Brain (organoid and tissue), 16 donors: ENCODE measurements at places on chromosomes 4 and X.

DNA sequence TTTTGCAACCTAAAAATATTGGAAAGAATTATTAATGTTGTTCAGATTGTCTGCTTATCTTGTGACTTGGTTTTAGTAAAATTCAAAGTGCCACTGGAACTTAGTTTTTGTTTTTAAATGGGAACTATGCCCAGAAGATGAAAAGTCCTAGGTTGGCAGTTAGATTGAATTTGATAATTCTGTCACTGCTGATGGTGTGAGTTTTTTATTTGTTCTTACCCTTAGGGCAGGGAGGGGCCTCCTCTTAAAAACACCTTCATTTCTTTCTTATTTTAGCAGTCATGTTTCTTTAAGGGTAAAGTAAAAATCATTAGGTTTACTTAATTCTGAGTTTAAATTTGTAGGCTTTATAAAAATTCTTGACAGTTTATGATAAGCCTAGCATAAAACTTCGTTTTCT, 80.6 kb downstream of the AFF1 start:
- no peak for DNase-seq

GRCh38 chr4:76591992-76592391, 157.0 kb downstream of the SHROOM3 start:
- no peak for DNase-seq

DNA sequence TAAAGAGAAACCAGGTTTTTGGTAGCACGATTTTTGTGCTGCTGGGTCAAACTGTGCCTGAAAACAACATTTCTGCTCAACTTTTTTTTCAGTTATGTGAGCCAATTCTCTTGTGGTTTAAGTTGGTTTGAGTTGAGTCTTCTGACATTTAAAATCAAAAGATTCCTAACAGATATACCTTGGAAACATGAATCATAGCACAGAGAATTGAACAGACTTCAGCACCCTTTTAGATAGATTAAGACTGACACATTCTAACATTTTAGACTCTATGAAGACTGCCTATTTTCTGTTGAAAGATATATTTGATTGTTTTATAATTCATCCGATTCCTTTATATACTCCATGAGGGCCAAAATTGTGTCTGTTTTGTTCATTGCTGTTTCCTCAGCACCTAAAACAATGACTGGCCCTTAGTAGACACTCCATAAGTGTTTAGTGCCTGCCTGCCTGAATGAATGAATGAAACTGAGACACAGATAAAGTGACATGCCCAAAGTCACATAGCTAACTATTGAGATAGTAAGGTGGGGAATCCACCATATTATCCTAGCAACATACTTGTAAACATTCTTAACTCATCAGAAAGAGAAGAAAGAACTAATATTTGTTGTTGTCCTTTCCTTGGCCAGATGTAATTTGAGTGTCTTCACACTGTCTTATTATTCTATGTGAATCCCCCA, 624.0 kb downstream of the MID1IP1 start:
- DNase-seq, result no peak

DNA sequence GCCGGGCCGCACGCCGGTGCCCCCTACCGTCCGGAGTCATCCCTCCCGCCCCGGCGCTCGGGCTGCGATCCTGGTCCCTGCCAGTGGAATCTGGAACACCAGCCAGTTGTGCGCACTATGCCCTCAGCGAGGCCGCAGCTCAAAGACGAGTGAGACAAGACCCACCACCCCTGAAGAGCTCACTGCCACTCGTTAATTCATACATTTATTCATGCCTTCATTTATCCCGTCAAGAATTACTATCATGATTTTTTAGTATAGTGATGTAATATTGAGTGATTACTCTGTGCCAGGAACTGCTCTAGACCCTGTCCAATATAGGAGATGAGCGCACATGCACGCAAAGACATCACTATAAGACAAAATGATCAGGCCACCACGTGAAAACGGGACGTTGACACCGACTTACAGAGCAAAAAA, 247 bp upstream of the PPA2 start:
- DNase-seq, result peak; percentile 93

DNA sequence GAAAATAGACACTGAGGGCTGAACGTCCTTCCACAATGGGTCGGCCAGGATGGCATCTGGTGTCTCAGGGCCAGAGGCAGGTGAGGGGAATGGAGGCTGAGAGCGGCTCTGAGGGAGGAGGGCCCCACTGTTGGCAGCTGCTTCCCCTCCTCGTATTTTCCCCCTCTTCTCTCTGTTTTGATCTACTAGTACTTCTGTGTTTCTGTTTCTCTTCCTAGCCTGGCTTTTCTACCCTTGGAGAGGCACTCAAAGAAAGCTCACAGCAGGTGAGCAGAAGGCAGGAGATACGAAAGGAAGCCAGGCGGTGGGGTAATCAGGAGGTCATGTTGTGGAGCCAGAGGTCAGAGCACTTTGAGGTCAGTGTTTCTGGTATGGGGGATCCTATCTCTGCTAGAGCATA, 151.8 kb upstream of the GATB start:
- no peak for DNase-seq

DNA sequence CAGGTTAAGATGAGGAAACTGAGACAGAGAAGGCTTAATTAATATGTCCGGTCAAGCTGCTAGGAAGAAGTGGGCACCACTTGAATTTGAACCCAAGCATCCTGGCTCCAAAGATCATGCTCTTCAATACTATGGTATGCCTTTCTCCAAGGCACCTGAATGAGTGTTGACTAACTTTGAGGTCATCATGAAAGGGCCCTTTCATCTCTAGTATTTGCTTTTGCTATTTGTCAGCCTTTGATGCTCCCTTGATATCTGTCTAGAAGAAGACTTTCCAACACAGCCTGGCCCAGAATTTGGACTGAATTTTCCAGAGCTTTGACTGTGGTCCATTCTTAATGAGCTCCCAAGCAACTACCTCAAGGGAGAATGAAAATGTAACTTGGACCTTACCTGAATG, 179.1 kb upstream of the DKK2 start:
- DNase-seq, result no peak

- peak; percentile 59 for DNase-seq
Observed at GRCh38 chr4:163988865-163989264, 494.4 kb downstream of the TMA16 start.
